ENCODE measurements at places on chromosomes 2 and 18.
A peak's percentile ranks its signal among the peaks of the same experiment; 100 is the strongest.

DNA sequence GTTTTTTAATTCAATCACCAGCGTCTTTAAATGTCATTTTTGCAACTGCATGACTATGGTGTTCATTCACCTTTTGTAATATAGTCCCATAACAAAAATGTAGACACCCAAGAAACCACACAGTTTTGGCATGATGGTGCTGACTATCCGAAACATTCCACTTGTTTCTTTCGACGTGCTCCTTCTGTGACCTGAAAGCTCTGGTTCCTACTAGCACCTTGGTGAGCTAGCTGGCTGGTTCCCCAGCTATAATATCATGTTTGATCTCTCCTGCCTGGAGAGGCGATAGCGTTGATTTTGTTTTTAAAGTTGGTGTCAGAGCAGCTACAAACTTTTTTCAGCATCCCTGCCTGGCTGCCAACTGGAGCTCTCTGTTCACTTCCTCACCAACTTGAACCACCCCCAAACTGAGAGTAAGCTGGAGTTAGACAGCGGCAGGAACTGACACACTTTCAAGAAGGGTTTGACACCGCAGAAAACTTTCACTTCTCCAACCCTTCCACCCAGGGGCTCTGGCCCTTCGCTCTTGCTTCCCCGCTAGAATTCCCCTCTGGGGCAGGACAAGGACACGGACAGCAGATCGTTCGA lies 1.1 kb downstream of the ATAD2B start:
- DNase-seq: peak; percentile 37

DNA sequence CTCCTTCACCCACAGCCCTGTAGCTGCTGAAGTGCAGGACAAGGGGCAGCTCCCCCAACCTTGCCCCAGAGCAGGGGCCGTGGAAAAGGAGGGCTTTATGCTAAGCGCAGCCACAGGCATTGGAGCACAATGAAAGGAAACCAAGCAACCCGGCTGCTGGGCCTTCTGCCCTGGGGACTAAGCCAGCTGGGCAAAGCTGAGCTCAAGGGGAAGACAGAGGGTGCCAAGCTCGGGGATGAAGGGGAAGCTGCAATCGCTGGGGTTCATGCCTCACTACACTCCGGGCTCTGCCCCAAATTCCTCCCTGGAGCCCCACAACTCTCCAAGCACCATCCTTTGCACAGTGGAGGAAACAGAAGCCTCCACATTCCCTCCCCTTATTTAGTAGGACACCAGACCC lies 12.4 kb downstream of the SFXN5 start:
- DNase-seq: no peak

GRCh38 chr2:191321861-191322662 lies 76.9 kb downstream of the MYO1B start:
- no peak for DNase-seq

- DNase-seq: no peak
Observed at GRCh38 chr2:176090862-176091261, 1.7 kb upstream of the HOXD13 start.

DNA sequence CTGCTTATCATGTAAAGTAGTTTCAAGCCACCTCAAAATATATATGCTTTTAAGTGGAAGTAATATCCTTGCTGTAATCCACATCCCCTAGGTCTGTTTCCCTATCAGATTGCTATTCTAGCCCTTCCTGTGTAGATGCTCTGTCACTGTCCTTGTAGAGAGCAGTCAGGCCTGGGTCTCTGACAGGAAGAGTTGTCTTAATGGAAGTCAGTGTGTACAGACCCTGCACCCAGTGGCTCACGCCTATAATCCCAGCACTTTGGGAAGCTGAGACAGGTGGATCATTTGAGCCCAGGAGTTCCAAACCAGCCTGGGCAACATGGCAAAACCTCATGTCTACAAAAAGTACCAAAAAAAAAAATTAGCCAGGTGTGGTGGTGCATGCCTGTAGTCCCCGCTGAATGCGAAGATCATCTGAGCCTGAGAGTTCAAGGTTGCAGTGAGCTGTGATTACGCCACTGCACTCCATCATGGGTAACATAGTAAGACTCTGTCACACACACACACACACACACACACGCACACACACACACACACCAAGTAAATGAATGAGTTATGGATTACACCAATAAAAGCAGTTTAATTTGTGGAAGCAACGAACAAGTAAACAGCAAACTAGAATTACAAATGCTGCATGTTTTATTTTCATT lies 70.2 kb upstream of the DSC1 start:
- DNase-seq: no peak

- no peak for DNase-seq
Observed at GRCh38 chr2:16671760-16672159, 6.1 kb upstream of the CYRIA start.

DNA sequence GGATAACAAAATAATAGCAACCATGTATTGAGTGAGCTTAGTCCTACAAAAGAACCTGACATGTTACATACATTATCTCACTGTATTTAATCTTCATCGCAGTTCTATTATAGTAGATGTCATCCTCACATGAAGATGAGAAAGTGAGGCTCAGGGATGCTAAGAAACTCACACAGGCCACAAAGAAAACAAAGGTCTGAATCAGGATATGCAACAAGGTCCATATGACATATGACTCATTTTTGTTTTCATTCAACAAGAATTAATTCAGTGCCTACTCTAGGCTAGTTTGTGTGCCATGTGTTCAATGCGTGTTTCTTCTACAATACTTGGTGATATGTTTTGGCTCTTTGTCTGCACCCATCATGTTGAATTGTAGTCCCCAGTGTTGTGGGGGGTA lies 219.7 kb upstream of the EPHA4 start:
- DNase-seq: no peak

DNA sequence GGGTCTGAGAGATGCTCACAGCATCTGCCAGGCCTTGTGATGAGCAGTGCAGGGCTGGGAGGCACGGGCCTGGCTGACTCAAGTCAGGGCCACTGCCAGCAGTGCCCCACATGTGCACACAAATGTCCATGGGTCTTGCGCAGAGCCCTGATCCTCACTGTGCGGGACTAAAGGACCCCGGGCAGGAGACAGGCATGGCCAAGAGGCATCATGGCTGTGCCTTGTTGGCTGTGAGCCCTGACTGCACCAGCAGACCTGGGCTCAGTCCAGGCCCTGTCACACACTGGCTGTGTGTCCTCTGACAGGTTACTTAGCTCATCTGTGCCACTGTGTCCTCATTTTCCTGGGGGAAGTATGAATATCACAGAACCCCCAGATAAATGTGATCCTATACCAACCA lies 4.0 kb downstream of the KCNIP3 start:
- DNase-seq: no peak

- no peak for DNase-seq
Observed at GRCh38 chr18:63936932-63937393, 12.1 kb upstream of the HMSD start.

DNA sequence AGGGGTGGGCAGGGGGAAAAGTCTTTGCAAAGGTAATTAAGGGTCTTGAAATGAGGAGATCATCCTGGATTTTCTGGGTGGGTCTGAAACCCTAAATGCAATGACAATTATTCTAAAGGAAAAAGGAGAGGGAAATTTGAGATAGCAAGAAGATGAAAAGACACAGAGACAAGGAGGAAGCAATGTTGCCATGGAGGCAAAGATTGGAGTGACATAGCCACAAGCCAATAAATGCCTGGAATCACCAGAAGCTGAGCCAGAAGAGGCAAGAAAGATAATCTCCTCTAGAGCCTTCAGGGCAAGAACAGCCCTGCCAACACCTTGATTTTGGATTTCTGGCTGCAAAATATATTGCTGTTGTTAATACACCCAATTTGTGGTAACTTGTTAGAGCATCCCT lies 1246.3 kb upstream of the PIK3C3 start:
- DNase-seq: no peak

DNA sequence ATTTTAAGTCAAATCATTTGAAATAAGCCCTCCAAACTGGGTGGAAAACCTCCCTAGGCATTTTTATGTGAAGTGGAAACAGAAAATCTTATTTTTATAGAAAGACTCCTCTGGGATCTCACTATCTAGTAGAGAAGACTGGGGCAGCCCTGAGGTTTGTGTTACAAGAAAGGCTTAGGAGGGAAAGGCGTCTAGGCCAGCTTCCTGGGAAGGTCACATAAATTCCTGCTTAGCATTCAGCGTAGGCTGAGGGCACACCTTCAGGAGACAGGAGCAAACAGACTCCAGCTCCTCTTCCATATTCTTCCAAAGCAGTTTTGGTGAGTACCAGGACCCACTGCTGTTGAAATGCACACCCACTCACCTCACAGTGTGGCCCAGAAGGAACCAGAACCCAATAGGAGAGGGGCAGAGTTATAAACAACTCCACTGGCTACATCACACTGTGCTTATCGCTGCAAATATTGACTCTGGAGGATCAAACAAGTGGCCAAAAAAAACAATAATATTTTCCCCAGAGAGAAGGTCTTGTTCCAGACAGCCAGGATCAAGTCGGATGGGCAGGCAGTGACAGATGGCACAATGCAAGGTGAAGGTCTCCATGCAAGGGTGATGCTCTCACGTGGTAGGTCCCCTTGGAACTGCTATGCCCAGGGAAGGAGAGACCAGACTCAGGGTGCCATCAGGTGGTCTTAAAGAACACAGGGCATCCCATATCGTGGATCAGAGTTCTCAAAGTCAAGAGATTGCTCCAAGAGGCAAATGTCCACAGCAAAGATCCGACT lies 17.7 kb upstream of the IGFBP2 start:
- DNase-seq: no peak

DNA sequence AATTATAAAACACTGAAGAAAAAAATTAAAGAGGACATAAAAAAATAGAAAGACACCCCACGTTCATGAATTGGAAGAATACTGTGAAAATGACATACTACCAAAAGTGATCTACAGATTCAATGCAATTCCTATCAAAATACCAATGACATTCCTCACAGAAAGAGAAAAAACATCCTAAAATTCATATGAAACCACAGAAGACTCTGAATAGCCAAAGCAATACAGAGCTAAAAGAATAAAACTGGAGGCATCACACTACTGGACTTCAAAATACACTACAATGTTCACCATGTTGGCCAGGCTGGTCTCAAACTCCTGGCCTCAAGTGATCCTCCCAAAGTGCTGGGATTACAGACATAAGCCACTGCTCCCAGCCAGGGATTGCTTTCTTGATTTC lies 56.3 kb downstream of the TLK1 start:
- DNase-seq: no peak

DNA sequence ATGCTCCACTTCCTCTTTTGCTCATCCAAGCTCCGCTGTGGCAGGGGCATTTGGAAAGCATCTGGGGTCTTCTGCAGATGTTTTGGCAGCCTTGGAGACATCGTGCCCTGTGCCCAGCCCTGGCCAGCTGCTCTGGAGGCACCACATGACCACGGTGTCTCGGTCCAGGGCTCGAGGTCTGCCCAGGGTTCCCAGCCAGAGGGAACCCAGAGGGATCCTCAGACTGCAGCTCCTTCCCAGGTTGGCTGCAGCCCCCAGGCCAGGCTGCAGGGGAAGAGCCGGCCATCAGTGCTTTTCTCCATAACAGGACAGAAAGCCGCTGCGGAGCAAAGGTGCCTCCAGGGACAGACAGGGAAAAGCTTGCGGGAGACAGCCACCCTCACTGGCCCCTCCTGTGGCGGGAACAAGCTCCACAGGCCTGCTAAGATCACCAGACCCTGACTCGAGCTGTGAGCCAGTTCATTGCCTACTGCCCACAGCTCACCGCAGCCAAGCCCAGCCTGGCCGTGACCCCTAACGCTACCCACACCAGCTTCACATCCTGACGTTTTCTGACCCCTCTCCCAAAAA lies 74.7 kb downstream of the SMAD7 start:
- peak; percentile 18 for DNase-seq

GRCh38 chr2:130762031-130762909 lies 6.9 kb downstream of the AMER3 start:
- no peak for DNase-seq

- DNase-seq: no peak
Observed at GRCh38 chr2:65130664-65131175, 814 bp upstream of the RAB1A start.

- DNase-seq: no peak
Observed at GRCh38 chr2:86562485-86562921, 740 bp downstream of the CHMP3 start.

GRCh38 chr2:26269571-26270158 lies 24.9 kb downstream of the HADHB start:
- no peak for DNase-seq

- DNase-seq: no peak
Observed at GRCh38 chr2:101311696-101312017, 3.2 kb upstream of the RNF149 start.

GRCh38 chr18:1017227-1018058 lies 112.8 kb downstream of the ADCYAP1 start:
- no peak for DNase-seq

- DNase-seq: peak; percentile 86
Observed at GRCh38 chr2:25376750-25377621, 35.3 kb upstream of the DNMT3A start.

DNA sequence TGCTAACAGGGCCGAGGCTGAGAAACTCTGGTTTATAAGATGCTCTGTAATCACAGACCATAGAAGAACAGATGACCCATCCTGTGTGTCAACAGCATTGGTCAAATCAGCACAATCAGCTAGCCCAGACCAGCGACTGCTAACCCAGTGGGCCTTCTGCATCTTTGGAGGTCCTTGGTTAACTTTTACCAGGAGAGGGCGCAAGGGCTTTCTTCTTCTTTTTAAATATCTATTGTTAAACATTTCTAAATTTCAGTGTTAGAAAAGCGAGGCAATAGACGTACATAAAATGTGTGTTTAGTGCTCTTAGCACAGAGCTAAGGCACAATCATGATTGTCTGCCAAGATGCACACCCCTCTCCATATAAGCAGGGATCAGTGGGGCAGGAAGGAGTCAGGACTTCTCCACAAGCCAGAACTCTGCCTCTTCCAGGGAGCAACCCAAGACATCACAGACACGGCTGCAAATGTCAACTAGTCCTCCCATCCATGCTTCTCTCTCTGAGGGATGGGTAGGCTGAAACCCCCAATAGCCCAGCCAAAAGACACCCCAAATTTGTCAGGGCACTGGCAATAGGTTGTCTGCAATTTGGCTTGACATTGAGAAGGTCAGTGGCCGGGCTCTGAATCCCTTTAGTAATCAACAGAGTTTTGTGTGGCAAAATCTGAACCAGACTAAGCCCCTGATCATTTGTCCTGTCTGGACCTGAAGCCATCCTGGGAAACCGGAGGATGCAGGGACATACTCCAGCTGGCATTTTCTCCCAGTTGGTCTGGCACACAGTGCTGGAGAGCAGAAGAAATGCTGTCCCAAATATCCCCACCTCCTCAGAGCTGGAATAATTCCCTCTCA lies 188.2 kb downstream of the BCL2 start:
- DNase-seq: peak; percentile 48

GRCh38 chr2:43622931-43623451 lies 14.1 kb upstream of the PLEKHH2 start:
- DNase-seq: peak; percentile 45
